ENCODE measurements at places on chromosomes 4 and X. TPM values are rescaled to one million over a fixed set of nuclear protein-coding genes. Genes with fewer than 3 reads are reported as not detected.

PFKFB1 gene
- 0.22 TPM for total RNA-seq

RPA4 gene
- total RNA-seq: 3.0 TPM

ZFP92 gene
- not detected for total RNA-seq

KIT gene
- not detected for total RNA-seq

Data from PC-3 (cell line).